Spinal cord (tissue), 10 donors: ENCODE measurements at places on chromosomes 3 and 15.

DNA sequence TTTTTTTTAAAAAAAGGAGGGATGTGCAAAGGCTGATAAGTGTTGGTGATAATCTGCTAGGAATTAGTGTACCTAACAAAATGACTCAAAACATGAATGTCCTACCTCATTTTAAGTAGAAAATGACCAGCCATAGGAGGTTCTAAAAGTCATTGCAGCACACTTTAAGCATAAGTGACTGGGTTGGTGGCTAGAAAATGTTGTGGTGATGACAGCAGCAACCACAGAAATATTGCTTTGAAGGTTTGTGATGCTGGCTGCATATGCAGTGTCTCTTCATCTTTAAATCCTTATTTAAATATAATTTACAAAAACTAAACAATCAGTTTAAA, 55.2 kb downstream of the CMSS1 start:
- DNase-seq = no peak

DNA sequence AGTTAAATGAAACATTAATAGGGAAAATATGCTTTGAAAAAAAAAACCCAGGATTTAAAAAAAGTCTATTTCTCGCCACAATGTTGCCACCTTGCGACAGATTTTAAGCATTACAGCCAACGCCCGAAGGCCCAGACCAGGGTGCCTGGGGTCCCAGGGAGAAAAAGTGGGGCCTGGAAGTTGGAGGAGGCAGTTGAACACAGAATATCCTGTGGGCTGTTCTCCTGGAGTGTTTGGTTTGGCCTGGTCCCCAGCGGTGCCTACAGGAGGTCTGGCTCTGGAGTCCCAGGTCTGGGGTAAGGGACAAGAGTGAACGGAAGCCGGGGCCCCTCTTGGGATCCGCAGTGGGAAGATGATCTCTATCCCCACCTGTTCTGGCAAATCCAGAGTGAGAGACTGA, 3.4 kb downstream of the RNU6-1 start:
- DNase-seq = no peak

GRCh38 chr3:68403741-68404140, 528.6 kb downstream of the TAFA4 start:
- DNase-seq = no peak

DNA sequence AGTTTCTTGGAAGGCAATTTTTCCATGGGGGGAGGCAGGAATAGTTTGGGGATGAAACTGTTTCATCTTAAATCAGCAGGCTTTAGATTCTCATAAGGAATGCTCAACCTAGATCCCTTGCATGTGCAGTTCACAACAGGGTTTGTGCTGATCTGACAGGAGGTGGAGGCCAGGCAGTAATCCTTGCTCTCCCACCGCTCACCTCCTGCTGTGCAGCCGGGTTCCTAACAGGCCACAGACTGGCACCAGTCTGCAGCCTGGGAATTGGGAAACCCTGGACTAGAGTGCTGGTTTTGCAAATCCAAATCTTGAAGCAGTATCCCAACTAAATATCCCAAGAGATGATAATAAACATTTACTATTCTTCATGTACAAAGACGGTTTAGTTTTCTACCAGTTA, 256.3 kb upstream of the TMCO5A start:
- DNase-seq = no peak

GRCh38 chr3:77446084-77446483, 406.2 kb downstream of the ROBO2 start:
- no peak for DNase-seq

GRCh38 chr3:127482216-127483004, 108.1 kb downstream of the TPRA1 start:
- DNase-seq = no peak

DNA sequence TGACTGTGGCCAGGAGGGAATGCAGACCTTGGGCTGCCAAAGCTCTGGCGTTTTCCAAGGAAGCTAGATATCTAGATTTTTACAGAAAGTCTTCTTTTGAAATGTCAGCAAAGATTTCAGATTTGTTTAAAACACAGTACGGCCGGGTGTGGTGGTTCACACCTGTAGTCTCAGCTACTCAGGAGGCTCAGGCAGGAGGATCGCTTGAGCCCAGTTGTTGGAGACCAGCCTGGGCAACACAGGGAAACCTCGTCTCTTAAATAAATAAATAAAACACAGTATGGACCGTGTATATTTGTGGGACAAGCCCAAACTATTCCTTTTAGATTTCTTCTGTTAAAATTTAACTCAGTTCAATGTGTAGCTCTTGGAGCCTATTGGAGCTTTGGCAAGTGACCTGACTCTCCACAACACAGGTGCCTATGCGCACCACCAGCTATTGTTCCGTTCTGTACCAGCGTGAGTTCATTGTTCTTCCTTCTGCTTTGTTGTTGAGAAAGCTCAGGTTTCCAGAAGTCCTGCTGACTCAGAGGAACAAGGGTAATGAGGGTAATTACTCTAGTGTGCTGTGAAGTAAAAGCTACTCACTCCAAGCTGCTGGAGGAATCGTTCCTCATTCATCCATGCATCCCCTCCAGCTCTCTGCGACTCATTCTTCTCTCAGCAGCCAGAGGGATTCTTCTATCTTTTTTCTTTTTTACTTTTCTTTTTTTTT, 73.1 kb upstream of the SLC6A6 start:
- no peak for DNase-seq

GRCh38 chr15:63019511-63020109, 22.9 kb upstream of the TPM1 start:
- no peak for DNase-seq

- no peak for DNase-seq
Measured at GRCh38 chr15:78697449-78697848, 56.4 kb upstream of the CHRNB4 start.

DNA sequence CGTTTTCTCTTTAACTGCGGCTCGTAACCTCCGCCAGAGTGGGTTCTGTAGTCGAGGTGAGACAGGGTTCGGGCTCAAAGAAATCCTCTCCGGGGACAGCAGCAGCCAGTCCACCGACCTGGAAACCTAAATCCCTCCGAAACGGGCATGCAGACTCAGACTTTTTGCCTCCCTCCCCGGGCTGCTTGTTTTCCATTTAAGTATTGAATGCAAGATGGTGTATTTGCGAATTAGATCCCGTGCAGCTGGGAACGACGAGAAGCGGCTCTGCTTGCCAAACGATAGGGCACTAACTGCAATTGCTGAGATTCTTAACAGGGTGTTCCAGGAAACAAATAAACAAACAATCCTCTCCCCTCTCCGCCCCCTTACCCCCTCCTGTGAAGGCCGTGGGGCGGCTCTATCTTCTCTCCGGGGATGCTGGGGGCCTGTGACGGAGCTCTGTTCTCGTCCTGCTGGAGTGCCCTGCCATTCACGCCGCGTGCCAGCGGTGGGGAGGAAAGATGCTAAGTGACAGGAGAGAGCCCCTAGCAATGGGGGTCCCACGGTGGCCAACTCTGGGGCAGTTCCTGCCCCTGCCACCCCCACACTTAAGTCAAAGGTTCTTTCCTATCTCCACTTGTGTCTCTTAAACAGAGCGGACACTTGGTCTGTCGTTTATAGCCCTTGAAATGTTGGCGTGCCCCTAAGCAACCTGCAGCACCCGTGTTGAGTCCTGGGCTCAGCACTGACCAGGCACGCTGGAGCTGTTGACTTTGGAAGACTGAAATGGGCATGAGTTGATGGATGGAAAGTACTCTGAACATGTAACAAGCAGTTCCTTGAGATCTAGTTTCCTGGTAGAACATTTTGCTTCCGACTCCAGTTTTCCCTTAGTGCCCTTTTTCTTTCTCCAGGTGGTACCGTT, 1.3 kb upstream of the ETV5 start:
- DNase-seq = no peak

DNA sequence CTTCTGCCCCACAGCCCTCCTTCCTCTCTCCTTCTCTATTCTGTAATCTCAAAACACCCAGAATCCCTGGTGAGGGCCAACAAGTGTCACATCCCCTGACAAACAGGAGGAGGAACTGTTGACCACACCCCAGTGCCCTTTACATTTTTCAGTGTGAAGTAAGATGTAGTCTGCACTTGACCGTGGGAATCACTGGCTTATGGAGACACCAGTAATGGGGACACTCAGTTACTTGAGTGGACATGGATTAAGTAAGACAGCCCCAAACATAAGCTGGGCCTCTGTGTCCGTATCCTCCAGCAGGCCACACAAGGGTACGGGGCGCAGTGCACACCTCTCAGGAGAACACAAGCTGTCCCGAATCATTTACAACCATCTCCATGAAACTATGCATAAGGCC, 28.4 kb upstream of the LIMD1 start:
- no peak for DNase-seq

GRCh38 chr15:48049736-48050135, 71.1 kb upstream of the SLC24A5 start:
- DNase-seq = no peak

DNA sequence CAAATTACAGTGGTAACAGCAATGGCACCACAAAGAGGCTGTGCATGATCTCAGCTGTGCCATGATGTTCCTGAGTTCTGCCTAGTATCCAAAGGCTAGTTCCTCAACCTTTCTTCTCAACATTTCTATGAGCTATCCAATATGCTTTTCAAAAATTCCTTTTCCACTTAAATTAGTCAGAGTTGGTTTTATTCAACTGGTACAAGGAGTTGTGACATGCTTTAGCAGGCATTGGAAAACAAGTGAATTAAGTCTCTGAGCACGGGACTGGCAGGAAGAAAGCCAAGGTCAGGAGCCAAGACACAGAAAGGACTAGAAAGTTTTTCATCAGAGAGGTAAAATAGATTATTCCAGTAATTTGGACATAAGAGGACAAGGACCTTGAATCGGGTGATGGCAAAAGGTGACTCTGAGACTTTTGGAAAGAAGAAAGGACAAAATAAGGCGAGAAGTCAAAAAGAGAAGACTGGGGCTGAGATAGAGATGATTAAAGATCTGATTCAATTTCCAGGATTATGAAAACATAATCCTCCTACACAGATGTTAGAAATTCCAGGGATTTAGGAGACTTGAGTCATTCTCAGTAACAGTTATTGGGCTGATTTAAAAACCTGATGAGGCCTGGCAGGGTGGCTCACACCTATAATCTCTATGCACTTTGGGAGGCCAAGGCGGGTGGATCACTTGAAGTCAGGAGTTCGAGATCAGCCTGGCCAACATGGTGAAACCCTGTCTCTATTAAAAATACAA, 36.1 kb downstream of the PBRM1 start:
- no peak for DNase-seq

- no peak for DNase-seq
Measured at GRCh38 chr15:73265536-73266153, 103.1 kb downstream of the HCN4 start.

- no peak for DNase-seq
Measured at GRCh38 chr3:77122652-77123051, 82.8 kb downstream of the ROBO2 start.

DNA sequence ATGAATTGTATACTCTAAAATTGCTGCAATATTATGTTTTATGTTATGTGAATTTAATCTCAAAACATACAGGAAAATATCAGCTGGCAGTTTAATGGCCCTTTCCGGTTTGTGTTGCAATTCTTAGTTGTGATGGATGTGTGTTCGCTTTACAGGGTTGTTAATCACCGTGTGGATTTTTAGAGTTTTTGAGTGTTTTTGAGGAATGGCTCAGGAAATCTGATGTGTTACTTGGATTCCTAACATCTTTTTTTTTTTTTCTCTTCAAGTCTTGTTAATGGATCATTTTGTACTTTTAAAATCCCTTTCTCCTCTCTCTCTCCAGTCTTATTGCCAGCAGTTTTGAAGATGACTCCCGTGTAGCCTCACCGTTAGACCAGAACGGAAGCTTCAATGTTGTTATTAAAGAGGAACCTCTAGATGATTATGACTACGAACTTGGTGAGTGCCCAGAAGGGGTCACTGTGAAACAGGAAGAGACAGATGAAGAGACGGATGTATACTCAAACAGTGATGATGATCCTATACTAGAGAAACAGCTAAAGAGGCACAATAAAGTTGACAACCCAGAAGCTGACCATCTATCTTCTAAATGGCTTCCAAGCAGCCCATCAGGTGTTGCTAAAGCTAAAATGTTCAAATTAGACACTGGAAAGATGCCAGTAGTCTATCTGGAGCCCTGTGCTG, 35.7 kb downstream of the MGA start:
- DNase-seq = peak; percentile 18

- no peak for DNase-seq
Measured at GRCh38 chr15:35506272-35506870, 39.6 kb downstream of the DPH6 start.

DNA sequence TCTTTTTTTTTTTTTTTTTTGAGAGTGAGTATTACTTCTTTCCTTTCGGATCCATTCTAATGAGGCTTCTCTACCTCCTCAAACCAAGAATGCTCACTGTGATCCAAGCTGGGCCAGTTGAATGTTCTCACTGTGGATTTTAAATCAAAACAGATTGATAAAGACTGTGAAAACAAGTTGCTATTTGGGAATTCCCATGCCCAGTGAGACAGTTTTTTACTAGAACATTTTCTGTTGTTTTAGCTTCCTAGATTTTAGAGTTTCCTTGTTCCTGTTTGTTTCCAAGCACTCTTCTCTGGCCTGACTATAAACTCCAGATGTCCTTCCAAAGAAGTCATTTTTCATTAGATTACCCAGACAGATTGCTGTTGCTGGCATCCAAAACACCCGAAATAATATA, 60.1 kb upstream of the GALNT15 start:
- no peak for DNase-seq

DNA sequence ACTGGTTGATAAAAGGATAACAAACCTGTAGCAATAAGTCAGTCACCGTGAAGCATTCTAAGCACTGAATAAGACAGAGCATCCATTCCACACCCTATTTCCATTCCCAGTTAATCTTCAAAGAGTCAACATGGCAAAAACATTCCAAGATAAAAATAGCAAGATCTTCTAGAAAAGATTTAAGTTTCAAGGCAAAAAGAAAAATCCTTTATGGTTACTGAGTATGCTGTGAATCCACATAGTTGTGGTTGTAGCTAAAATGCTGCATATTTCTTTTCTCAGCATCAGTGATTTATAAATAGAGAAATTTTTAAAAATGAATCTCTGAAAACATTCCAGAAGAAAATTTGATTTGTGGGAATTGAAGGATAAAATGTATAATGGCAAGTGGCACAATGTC, 21.1 kb downstream of the GAP43 start:
- no peak for DNase-seq

DNA sequence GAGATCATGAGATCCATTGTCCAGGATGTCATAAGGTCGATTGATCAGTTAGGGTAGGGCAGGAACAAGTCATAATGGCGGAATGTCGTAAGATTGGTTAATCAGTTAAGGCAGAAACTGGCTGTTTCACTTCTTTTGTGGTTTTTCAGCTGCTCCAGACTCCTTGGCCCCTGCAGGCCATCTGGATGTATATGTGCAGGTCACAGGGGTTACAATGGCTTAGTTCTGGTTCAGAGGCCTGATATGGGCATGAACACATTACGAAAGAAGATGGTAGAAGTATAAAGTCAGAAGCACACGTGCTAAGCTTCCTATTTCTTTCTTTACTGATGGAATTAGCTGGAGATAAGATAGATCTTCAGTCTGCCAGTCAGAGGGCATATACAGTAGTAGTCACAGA, 315.4 kb upstream of the LRRC3B start:
- no peak for DNase-seq

GRCh38 chr3:160472344-160472743, 22.8 kb upstream of the TRIM59 start:
- DNase-seq = no peak

GRCh38 chr3:117885011-117885441, 1149.6 kb downstream of the IGSF11 start:
- DNase-seq = peak; percentile 41

GRCh38 chr3:29202378-29202777, 78.5 kb upstream of the RBMS3 start:
- no peak for DNase-seq

- DNase-seq = no peak
Measured at GRCh38 chr3:167858865-167859264, 123.3 kb downstream of the SERPINI1 start.

- no peak for DNase-seq
Measured at GRCh38 chr15:68791431-68792283, 29.0 kb downstream of the ANP32A start.
